A673 (cell line): ENCODE measurements at places on chromosomes 4 and X. TPM values are rescaled to one million over a fixed set of nuclear protein-coding genes. Genes with fewer than 3 reads are reported as not detected.

GRCh38 chrX:109773374-109773773, 40.3 kb upstream of the ACSL4 start:
- DNase-seq: no peak

DNA sequence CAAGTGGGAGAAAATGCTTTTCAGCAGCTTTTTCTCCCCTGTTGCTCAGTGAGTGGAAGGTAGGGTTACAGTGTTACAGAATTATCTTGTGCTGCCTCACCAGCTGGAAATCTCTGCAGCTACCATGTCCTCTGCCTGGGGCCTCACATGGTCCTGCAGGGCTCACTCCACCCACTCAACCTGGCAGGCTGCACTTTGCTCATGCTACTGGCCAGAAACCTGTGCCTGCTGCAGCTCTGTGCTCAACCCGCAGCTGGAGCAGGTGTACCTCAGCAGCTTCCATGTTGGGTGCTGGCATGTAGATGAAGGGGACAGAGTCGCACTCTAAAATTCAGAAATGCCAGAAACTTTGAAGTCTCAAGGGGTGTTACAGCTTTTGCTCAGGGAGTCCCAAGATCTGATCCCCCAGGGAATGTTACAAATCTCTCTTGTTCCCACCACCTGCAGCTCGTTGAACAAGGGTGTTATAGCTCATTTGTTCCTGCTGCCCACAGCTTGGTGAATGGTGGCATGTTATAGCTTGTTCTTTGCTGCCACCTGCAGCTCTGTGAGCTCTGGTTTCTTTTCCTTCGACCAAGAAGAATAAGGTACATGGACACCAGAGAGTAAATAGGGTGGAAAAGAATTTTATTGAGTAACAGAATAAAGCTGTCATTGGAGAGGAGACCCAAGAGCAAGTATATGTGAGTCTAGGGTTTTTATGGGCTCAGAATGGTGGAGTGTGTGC, 845.8 kb downstream of the TECRL start:
- no peak for DNase-seq

The TKTL2 gene
- total RNA-seq: not detected in 2 replicates

DNA sequence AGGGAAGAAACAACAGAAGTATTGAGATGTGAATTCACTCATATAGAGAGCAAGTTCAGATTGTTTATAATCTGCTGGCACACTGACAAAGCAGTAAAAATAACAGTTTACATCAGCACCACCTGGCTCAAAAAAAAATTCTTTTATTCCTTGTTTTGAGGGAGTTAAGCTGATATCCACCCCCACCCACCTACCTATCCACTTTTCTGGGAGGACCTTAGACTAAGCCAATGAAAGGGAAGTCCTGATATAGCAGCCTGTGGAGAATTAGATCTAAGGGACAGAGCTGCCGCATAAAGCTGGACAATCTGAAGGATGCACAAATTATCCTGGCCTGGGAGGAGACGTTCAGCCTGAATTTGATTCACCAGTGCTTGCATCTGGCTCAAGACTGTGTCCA, 264.5 kb downstream of the RCHY1 start:
- DNase-seq: no peak

The MGAT4D gene
- not detected in 2 replicates for total RNA-seq

The FGB gene
- not detected in 2 replicates for total RNA-seq
